Hair follicle dermal papilla cell (primary cell): ENCODE measurements at places on chromosomes 16 and 17. TPM values are rescaled to one million over a fixed set of nuclear protein-coding genes. Genes with fewer than 3 reads are reported as not detected.

Gene CD300A
- not detected in 2 replicates for total RNA-seq

Gene LGALS9B
- total RNA-seq = not detected in 2 replicates

Gene SCN4A
- total RNA-seq = under 0.01 TPM in 1 of 2 replicates, not detected in the other

Gene GP1BA
- total RNA-seq = not detected in 2 replicates

Gene EFCAB5
- under 0.01 and 0.36 TPM in 2 replicates for total RNA-seq

Gene SNX20
- not detected in 2 replicates for total RNA-seq

Gene HELZ
- 58.3 and 68.8 TPM in 2 replicates for total RNA-seq

Gene NCBP3
- total RNA-seq = 21.9 and 23.9 TPM in 2 replicates

Gene C16orf90
- total RNA-seq = not detected in 2 replicates

Gene TEKT1
- total RNA-seq = not detected in 2 replicates

Gene PDPR
- total RNA-seq = 30.0 and 30.6 TPM in 2 replicates

Gene CHP2
- not detected in 2 replicates for total RNA-seq

Gene DNAH9
- not detected in 2 replicates for total RNA-seq

Gene TBC1D3D
- not detected in 2 replicates for total RNA-seq

Gene TMC8
- total RNA-seq = not detected in 2 replicates

Gene PHOSPHO1
- total RNA-seq = not detected in 2 replicates

Gene TMEM238L
- not detected in 2 replicates for total RNA-seq

Gene HOXB8
- total RNA-seq = not detected in 2 replicates

Gene ZNF19
- total RNA-seq = 5.2 and 5.8 TPM in 2 replicates

Gene GAST
- total RNA-seq = not detected in 2 replicates

Gene KIF18B
- 0.49 and 0.81 TPM in 2 replicates for total RNA-seq

Gene KRT12
- total RNA-seq = not detected in 2 replicates

Gene GPR142
- total RNA-seq = not detected in 2 replicates

Gene USP6
- not detected in 2 replicates for total RNA-seq

Gene TERB1
- total RNA-seq = 0.12 and 0.16 TPM in 2 replicates

Gene SLC12A3
- not detected in 2 replicates for total RNA-seq

Gene CPHXL2
- not detected in 2 replicates for total RNA-seq

Gene PSMB3
- 126 and 175 TPM in 2 replicates for total RNA-seq

Gene HAS3
- total RNA-seq = 0.49 and 2.4 TPM in 2 replicates

Gene CCL16
- not detected in 2 replicates for total RNA-seq

Gene RASL10B
- total RNA-seq = 0.85 and 0.97 TPM in 2 replicates

Gene PSMD7
- total RNA-seq = 53.2 and 61.7 TPM in 2 replicates

Gene CDH15
- total RNA-seq = 0.12 and 0.32 TPM in 2 replicates

Gene BIRC5
- total RNA-seq = 5.7 and 9.1 TPM in 2 replicates

Gene CHD9NB
- 0.65 and 1.3 TPM in 2 replicates for total RNA-seq

Gene PRAC2
- not detected in 2 replicates for total RNA-seq

Gene KRTAP1-5
- total RNA-seq = 1.5 and 6.0 TPM in 2 replicates

Gene ADAD2
- not detected in 2 replicates for total RNA-seq

Gene TPPP3
- 0.65 and 0.97 TPM in 2 replicates for total RNA-seq

Gene GDE1
- total RNA-seq = 62.8 and 63.1 TPM in 2 replicates

Gene HS3ST2
- total RNA-seq = not detected in 2 replicates

Gene SLFN11
- 36.4 and 43.2 TPM in 2 replicates for total RNA-seq

Gene ALOX15B
- total RNA-seq = not detected in 2 replicates

Gene ITGB4
- total RNA-seq = 9.6 and 39.8 TPM in 2 replicates

Gene CD300E
- total RNA-seq = not detected in 2 replicates

Gene KRT36
- total RNA-seq = not detected in 2 replicates

Gene EPX
- total RNA-seq = not detected in 2 replicates

Gene TP53TG3C
- total RNA-seq = not detected in 2 replicates

Gene GAS7
- 32.1 and 48.0 TPM in 2 replicates for total RNA-seq

Gene RAB34
- total RNA-seq = 186 and 192 TPM in 2 replicates

Gene SLC35B1
- 48.8 and 53.2 TPM in 2 replicates for total RNA-seq

Gene ATAD5
- 0.61 and 1.1 TPM in 2 replicates for total RNA-seq

Gene GPR179
- total RNA-seq = not detected in 2 replicates
